ENCODE measurements at places on chromosomes 12 and 14.

- DNase-seq = no peak
Observed at GRCh38 chr14:104400355-104400754, 179.2 kb upstream of the C14orf180 start.

DNA sequence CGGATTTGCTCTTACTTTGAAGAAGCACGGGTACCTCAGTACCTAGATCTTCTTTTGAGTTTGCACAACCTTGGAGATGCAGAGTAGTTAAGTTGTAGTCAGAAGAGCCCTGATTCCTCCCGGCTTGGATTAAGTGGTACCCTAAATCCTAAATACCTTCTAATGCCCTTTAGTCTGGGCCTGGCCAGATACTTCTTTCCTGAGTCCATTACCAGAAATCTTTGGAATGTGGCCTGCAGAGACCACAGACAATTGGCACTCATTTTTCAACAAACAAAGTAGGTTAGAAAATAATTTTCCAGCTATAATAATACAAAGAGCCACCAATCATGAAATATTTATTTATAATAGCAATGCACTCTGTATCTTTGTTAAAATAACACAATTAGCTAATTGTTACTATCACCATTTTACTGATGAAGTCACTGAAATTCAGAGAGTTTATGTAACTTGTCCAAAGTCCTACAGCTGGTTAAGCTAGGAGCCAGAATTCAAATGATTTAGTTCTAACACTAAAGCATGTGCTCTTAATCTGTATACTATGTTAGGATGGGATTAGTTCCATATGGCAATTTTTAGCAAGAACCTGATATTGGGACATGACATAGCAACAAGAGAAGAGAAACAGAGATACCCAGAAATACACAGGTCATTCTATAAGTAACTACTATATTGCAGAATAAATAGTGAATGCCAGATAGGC lies 132.1 kb upstream of the PDZRN4 start:
- no peak for DNase-seq

DNA sequence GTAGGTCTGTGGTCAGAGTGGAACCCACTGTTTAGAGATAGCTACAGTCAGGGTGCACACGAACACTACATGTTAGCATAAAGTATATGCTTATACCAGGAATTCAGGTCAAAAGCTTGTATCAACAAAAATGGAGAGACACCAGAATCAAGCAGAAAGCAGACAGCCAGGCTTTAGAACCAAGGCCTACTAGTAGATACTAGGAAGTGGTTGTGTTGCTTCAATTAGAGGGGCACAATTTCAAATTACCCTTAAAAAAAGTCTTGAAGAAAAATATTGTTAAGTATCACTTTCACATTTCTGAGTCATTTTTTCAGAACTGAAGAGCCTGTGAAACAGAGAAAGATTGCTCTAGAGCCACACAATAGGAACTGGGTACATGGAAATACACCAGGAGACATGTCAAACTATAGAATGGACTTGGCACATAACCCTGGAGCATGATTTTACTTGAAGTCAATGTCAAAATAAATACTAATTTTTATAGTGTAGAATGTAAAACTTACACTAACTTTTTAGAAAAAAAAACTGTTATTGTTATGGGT lies 41.6 kb downstream of the LRRC9 start:
- DNase-seq = no peak

DNA sequence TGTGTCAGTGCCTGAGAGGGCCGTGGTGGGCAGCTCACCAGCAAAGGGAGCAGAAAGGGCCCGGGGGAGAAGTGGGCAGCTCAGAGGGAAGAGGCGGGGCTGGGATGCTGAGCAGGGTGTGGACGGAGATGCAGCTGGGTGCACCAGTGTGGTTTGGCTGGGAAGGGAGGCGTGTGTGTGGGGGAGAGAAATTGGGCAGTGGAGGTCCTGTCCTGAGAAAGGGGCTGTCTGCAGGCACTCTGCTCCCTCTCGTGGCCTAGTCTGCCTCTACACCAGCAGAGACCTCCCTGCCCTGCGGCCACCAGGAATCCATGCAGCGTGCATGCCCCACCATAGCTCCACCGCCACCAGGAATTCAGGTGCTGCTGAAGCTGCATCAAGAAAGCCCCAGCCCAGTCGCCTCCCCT lies 6.4 kb downstream of the TMEM121 start:
- DNase-seq = peak; percentile 51

DNA sequence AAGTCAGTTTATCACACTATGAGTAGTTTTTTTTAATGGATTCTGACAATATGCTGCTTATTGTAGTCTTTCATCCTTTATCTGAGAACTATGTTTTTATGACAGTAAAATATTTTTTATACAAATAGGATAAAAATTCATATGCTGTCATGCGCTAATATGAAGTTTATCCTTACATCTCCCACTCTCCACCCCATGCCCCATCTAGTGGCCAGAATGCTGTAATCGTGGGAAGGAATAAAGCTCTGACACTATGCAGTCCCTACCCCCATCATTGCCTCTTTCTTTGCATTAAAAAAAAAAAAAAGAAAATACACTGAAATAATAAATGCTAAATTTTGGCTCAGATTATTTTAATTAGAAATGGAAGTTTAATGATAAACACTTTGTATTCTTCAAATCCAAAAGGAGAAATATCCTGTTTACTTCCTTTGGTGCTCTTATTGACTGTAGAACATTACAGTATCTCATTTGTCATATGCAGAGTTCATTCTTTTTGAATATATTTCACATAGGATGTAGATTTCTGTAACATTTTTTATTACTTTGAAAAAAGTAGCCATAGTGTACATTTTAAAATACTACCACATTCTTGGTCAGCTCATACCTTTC lies 145.9 kb upstream of the SLCO1C1 start:
- peak; percentile 19 for DNase-seq

DNA sequence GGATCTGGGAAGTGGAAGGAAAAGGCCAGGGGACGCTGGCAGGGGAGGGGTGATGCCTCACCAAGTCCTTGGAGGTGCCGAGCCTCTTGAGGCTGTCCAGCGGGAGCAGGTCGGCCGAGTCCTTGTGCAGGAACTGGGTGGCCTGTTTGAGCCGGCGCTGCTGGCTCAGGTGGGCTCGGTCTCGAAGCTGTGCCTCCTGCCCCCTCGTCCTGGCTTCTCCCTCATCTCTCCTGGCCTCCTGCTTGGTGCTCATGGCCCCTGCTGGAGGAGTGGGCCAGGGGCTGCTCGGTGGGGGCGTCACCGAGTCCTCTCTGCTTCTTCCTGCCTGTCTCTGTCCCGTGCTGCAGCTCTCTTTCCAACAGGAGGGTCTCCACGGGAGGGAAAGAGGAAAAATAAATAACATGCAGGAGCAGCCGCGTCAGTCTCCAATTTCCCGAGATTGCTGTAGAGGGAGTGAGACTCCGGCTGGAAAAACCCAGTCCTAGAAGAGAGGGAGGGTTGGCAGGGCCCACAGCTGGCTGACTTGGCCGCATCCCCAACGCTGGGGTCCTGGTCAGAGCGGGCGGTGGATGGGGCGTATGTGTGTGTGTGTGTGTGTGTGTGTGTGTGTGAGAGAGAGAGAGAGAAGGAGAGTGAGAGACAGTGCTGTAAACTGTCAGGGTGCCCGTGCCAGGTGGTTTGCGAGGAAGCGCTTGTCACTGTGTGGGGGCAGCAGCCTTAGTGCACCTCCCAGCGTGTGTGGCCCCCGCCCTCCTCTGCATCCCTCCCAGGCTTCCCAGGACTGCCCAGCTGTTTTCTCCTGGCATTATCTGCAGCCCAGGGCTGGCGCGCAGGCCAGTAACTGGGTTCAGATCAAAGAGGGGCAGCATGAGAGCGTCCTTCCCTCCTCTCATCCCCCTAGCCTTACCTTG lies at the start of gene NRIP2:
TSS of gene NRIP2 (minus strand) at position 455 of the 911 bp plus-strand sequence. CDS start at position 403, 52 bp downstream.
- DNase-seq = peak; percentile 5

DNA sequence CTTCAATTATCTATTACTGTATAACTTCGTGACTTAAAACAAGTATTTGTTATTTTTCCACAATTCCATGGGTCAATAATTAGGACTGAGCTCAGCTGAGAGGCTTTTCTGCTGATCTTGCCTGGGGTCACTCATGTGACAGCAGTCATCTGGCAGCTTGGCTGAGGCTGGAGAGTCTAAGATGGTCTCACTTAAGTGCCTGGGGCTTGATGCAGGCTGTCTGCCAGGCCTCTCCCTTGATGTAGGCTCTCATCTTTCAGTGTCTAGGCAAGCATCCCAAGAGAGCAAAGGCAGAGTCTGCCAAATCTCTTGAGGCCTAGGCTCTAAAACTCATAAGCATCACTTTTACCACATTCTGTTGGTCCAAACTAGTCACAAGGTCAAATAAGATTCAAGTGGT lies 93.2 kb downstream of the NKX2-1 start:
- no peak for DNase-seq
